CD4-positive, alpha-beta T cell treated with Interleukin-17A for 1 hour (primary cell): ENCODE measurements at places on chromosomes 12 and 14.

- no peak for DNase-seq
Observed at GRCh38 chr12:13371797-13372196, 175.3 kb downstream of the EMP1 start.

DNA sequence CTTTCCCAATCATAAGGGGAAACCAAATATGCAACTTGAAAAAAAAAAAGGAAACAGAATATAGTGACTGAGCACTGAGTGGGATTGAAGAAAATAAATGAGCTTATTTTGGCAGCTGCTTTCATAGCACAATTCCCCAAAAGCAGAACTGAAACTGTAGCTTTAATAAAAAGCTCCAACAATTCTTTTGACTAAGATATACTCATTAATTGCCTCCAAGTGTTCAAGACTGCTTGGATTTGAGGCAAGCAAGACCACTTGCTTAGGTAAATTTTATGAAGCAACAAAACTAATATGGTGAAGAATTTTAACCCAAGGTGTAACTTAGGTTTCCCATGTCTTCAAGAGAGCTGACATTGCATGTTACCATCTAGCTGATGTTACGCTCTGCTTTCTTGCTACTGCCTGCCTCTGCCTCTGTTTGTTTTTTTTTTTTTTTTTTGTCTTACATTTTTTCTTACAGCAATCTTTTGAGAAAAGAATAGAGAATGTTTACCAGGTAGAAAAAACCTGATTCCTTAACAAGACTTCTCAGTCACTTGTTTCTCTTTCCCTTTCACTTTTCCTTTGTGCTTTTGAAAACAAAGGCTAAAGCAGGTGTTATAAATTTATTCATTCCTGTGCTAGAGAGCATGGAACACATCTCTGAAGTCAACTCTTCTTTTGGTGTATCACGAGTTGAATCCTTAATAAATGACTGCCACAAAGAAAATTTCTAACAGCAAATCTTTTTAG, 134.4 kb downstream of the BCAT1 start:
- DNase-seq, result peak; percentile 28

GRCh38 chr12:57723630-57723962, 14.9 kb downstream of the AGAP2 start:
- DNase-seq, result no peak

DNA sequence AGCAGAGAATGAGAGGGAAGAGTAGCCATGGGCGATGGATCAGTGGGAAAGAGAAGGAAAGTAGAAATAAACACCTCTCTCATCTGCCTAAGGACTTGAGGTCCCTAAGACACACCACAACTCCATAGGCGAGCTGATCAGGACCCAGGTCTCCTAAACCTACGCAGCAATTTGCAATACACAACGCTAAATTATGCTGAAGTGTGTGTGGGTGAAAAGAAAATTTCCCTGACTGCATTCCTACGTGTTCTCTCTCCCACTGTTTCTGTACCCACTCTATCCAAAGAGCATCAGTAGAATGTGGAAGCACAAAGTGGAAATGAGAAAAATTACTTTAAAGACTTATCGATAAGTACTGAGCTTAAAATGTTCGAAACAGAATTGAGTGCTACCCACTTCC, 88.9 kb downstream of the RPS29 start:
- no peak for DNase-seq

DNA sequence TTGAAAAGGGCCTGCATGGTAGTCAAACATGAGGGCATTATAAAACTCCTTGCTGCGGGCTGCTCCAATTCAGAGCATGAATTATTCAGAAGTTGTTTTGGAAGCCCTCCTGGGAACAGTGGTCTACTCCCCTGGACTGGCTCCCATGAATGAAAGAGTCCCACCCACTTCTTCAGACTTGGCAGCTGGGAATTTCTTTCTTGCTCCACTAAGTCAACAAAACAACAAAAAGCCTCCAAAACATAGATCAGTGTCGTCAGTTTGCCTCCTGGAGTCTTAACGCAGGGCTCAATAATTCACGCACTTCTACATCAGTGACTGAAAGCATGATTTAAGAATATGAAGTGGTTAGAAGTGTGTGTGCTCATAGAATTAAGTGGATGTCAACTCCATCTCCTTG, 37.9 kb downstream of the AKAP6 start:
- no peak for DNase-seq

DNA sequence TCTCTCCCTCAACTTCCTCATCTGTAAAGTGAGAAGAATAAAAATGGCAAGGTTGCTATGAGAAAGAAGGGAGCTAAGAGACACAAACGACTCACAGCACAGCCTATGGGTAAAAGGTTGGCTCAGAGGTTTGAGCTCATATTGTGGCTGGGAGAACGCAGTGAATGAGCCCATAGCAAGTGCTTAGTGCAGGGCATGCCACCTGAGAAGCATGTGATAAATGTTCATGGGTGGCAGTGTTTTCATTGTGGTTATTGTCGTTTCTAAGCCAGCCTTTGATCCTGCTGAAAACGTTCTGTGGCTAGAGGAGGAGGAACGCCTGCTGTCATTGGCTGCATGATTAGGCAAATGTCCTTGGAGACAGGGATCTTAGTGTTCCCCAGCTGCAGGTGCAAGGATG, 150.4 kb downstream of the KSR2 start:
- DNase-seq, result no peak

- DNase-seq, result no peak
Observed at GRCh38 chr14:65156568-65157366, 54.5 kb upstream of the MAX start.

GRCh38 chr14:75109877-75110276, 17.0 kb downstream of the NEK9 start:
- no peak for DNase-seq

DNA sequence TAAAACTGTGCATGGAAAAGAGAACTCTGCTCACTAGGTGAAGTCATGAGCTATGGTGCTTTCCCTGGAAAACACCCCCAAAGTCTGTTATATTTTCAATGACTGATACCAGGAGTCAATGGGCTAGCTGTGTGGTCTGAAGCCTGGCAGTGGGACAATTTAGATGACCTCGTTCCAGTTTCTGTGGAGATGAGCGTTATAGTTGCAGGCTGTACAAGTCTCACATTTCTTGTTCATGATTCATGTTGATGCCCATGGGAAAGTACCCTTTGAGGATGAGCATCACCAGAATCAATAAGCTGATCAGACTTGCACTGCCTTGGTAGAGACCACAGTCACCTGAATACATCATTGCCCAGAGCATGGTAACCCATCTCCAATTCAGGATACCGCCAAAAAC, 70.7 kb downstream of the NOVA1 start:
- DNase-seq, result no peak

DNA sequence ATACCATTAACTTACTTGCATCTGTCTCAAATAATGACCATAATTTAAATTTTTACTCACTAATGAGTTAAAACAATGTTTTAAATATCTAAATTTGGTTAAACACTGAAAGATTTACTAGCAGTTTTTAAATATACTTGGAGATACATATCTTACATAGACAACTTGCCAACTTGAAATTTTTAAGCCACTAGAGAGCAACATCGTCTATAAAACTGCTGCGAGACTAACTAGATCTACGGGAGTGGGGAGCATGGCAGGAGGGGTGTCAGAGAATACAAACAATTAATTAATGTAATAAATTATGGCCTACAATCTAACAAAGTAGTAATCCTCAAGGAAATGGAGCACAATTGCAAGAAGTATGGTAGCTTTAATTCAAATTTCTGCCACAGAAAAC, 120.4 kb downstream of the LRRIQ1 start:
- no peak for DNase-seq
